ENCODE measurements at places on chromosomes 12 and 14. TPM values are rescaled to one million over a fixed set of nuclear protein-coding genes. Genes with fewer than 3 reads are reported as not detected.

- DNase-seq, result no peak
Observed at GRCh38 chr12:38711054-38711453, 194.3 kb downstream of the CPNE8 start.

SLC35F4 gene
- total RNA-seq, result 0.37 TPM

GAS2L3 gene
- 36.2 TPM for total RNA-seq

ALG10 gene
- 15.2 TPM for total RNA-seq

DNA sequence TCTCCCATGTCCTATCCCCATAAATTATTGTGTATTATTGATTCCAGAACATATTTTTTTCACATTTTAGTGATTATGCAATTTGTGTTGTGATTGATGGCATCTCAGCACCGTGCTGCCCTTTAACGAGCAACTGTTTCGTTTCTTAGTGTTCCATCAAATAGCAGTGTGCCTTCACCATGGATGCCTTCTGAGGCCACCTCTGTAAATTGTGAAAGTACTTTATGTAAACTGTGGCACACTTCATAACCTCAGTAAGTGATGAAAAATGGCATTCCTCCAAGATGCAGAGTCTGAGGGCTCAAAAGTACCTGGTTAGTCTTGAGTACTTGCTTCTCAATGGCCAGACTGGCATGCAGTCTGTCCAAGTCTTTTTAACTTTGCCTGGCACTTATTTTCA is 8.2 kb downstream of the CHST11 start:
- DNase-seq, result no peak

DNA sequence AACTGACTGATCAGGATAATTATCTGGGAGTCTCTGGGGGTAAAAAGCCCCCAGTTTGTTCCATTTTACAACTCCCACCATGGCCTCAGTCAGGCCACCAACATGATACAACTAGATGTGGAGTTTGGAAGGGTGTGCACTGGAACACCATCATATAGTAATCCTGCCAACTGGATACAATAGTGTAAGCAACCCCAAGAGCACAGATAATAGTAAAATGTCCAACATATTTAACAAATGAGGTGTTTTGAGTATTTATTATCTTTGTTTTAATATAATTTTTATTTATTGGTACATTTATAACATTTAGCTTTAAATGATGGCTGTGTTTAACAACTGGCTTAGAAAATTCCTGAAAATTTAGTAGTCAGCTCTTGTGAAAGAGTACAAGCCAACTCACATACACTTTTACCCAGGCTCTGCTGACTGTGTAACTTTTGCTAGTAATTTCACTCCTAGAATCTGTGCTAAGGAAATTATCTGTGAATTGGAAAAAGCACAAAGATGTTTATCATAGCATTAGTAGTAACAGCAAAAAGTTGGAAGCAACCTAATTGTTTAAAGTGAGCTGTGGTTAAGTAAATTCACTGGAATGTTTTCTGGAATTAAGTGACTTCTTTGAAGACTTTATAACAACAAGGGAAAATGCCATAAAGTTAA is 196.8 kb downstream of the RAD51B start:
- DNase-seq, result no peak

CLEC4C gene
- not detected for total RNA-seq

SLIRP gene
- 164 TPM for total RNA-seq

- peak; percentile 48 for DNase-seq
Observed at GRCh38 chr12:13233830-13234641, 37.5 kb downstream of the EMP1 start.

HOTAIR gene
- total RNA-seq, result not detected

- DNase-seq, result no peak
Observed at GRCh38 chr12:19432309-19433170, 6.8 kb upstream of the AEBP2 start.

DNA sequence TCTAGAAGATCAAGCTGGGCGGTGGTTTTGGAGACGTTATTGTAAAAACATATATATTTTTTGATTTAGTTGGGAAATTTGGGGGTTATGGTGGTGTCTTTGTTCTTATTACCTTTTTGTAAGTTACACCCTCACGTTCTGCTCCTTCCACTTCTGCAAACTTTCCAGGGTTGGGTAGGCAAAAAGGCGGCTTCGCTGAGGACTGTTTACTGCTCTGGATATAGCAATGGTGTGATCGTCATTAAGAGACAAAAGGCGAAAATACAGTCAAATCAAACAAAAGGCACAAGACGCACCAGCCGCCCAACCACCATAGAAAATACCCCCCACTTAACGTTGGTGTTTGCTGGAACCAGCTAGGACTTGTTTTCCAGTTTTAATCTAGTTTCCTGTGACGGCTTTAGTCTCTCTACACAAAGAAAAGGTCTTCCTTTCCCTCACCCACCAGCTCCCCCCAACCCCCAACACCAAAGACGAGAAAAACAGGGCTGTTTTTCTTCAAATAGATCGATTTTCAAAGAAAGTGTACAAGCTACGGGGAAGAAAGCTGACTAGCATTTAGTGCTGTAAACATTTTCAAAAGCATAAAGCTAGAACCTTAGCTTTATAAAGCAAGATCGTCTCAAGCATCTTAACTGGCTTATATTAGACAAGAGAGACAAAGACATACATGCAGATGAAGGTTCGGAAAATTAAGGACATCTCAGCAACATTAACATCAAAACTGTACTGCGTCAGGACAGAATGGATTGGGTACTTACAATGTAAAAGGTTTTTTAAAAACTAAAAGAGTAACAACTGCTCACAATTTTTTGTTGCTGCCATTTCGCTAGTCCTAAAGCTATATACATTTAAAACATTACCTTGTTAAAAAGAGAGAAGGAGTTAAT is 2.0 kb upstream of the SETD1B start:
- DNase-seq, result no peak

DNA sequence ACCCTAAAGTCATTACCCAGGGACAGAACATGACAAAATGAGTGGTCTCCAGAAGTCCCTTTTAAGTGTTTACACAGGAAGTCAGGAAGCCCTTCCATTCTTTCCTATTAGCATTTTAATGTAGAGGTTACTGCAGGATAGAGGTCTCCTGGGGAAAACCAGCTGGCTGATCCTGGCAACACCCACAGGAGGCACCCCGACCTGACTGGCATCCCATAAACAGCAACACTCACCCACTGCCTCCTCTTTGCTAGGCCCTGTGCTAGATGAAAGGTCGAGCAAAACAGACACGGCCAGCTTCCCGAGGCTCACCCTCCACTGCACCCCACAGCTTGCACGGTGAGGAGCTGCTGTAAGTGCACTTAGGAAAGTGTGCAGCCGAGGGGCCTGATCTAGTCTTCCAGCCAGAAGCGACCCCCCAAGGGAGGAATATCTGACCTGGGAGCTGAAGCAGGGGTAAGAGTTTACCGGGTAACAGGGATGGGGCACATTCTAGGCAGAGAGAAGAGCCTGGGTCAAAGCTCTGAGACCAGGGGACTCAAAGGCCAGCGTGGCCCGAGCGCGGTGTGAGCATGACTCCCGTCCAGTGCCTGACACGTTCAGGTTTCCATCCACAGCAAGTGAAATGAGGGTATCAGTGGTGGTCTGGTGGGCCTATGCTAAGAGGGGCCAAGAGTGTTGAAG is 9.0 kb downstream of the DAZAP2 start:
- no peak for DNase-seq

SERPINA5 gene
- 1.4 TPM for total RNA-seq

GRCh38 chr14:103480595-103480994 is 42.0 kb downstream of the CKB start:
- no peak for DNase-seq

DNA sequence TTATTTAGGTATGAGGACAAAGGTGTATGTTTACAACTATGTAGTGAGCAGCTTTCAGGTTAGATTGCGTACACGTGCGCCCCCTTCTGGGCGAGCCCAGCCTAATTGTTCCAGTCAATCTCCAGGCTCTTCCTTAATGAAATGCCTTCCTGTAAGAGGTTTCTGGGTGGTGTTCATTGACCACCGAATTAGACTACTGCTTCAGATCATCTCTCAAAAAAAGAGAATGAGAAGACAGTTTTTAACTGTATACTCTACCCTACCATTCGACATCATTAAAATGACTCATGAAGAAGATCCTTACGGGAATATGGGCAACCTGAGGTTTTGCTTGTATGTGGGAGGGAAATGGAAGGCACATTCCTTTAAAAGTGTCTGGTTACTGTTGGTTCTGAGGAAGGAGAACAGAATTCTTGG is 2.1 kb downstream of the LUM start:
- DNase-seq, result peak; percentile 44

FAM181A gene
- total RNA-seq, result 13.4 TPM
